ENCODE measurements at places on chromosomes 1 and 21.
A peak's percentile ranks its signal among the peaks of the same experiment; 100 is the strongest.

- DNase-seq = peak; percentile 14
These were observed 49.1 kb upstream of the LRRC3 start for GRCh38 chr21:44405948-44406872.

DNA sequence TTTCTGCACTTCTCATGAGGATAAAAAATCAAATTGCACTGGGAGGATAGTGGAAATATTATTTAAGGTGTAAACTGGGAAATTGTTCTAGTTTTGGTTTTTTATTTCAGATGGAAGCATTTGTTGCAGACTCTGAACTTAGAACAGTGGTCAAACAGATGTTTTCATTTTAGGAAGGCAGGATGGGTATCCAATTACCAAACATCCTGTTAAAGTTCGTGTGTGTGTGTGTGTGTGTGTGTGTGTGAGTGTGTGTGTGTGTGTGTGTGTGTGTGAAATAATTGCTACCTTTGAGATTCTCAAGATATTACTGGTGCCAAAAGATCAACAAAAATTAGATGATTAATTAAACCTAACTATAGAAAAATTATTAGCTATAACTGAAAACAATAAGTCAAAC is 24.3 kb upstream of the DUSP10 start:
- peak; percentile 62 for DNase-seq

DNA sequence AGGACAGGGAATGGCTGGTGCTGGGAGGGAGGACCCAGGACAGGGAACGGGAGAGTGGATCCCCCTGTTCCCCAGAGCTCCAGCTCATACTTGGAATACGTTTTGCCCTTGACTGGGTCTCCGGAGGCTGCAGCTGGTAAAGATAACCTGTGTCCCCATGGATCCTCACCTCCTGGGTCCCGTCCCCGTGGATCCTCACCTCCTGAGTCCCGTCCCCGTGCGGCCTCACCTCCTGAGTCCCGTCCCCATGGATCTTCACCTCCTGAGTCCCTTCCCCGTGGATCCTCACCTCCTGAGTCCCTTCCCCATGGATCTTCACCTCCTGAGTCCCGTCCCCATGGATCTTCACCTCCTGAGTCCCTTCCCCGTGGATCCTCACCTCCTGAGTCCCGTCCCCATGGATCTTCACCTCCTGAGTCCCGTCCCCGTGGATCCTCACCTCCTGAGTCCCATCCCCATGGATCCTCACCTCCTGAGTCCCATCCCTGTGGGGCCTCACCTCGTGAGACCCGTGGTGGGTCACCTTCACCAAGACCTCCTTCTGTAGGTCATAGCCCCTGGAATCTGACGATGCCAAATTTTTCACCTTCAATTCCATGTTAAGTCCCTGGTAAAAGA is 61.4 kb downstream of the SCCPDH start:
- no peak for DNase-seq

- no peak for DNase-seq
These were observed 19.8 kb upstream of the SMYD3 start for GRCh38 chr1:246526915-246527314.

DNA sequence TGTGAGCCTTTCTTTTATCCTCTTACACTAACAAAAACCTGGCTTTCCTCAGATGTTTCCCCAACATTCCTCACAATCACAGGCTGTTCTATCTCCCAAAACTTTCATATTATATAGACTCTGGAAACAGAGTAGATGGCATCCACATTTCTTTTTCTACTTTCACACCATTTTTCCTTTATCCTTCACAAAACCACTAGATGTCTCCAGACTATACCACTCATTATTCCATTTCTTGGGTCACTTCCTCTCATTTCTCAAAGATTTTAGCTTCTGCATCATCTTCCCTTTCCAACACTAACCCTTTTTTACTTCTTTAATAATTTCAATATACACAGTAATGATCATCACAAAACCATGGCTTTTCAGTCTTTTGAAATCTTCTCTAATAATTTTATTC is 286.0 kb upstream of the DEPDC1 start:
- no peak for DNase-seq

GRCh38 chr1:104463126-104463697 is 713.5 kb downstream of the AMY1C start:
- no peak for DNase-seq

DNA sequence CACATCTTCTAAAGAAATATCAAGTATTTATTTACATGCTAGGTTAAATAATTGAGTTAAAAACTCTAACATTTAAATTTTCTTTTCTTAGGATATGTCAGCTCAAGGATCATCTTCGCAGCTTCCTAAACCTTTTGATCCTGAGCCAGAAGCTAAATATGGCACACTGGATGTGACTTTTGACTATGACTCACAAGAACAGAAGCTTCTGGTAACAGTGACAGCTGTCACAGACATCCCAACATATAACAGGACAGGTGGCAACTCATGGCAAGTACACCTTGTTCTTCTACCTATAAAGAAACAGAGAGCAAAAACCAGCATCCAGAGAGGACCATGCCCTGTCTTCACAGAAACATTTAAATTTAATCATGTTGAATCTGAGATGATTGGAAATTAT is 132.7 kb upstream of the SERTAD4 start:
- DNase-seq = no peak

GRCh38 chr1:111516005-111516535 is 12.6 kb upstream of the ADORA3 start:
- DNase-seq = peak; percentile 68

GRCh38 chr1:217137210-217137881 is 414.1 kb upstream of the ESRRG start:
- no peak for DNase-seq

DNA sequence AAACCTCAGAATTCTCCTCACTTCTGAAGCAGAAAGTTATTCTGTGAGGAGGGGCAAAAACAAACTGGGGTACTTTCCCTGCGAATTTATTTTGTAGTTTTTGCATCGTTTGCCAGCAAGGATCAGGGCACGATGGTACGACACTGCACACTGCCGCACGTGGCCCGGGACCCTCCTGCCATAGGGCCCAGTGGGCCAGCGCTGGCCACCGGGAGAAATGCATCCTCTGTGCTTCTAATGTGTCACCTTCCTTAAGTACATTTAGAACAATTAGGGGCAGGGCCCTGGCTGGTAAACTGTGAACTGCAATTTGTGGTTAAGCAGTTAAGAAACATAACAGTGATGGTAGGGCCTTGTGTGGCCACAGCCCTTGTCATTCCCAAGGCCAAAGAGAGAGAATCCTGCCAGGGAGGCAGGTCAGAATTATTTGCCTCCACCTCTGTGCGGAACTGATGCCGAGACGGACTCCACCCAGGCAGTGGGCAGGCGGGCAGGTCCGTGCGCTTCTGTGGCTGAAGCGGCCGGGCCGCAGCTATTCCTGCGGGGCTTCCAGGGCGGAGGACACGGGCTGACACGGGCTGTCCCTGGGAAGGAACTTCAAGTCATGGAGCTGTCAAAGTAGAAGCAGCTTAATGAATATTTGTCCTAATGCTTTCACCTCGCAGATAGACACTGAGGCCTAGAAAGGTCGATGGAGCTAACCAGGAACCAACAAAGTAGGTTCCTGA is 12.5 kb downstream of the GPR137B start:
- no peak for DNase-seq

- DNase-seq = no peak
These were observed 20.8 kb upstream of the PTPRF start for GRCh38 chr1:43509740-43510375.

GRCh38 chr21:29342363-29342957 is 43.7 kb downstream of the BACH1 start:
- peak; percentile 97 for DNase-seq

DNA sequence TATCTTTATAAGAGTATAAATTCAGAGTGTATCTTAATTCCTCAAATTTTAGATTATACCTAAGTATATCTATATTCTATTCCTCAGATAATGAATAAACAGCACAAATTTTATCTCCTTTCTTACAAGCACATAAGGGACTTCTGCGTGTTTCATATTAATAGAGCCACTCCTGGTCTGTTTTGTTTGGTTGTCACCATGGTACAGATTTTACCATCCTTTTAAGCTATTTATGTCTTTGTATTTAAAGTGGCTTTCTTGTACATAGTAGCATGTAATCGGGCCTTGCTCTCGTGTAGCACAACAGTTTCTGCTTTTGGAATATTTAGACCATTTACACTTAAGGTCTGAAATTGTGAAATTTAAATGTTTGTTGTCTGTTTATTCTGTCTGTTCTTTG is 52.6 kb upstream of the SLC35A3 start:
- DNase-seq = no peak

- DNase-seq = no peak
These were observed 78.7 kb downstream of the ATP1A1 start for GRCh38 chr1:116451702-116452101.
